Activated CD4-positive, alpha-beta T cell treated with anti-CD3 and anti-CD28 coated beads, Interleukin-2, amount 50 U/mL, for 16 hours (primary cell): ENCODE measurements at places on chromosomes 7 and 10.

DNA sequence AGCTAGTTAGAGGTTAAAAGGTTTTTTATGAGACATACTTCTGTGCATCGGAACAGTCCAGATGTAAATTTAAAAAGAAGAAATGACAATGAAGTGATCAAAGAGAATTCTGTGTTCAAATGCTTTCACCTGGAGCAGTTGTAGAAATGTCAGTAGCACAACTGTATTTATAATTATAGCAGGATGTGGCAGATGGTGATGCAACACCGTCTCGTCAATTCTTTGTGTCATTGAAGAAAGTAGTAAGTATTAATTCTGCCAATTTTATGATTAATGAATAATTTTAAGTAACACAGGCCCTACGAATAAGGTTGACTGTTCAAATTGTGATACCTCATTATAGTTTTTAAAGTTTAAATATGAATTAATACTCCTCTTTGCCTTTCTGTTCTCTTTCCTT is 171.1 kb downstream of the ADK start:
- no peak for DNase-seq

- DNase-seq, result no peak
These were observed 48.1 kb downstream of the FAM241B start for GRCh38 chr10:69677985-69678654.

GRCh38 chr7:153638821-153639435 is 413.3 kb upstream of the DPP6 start:
- no peak for DNase-seq

DNA sequence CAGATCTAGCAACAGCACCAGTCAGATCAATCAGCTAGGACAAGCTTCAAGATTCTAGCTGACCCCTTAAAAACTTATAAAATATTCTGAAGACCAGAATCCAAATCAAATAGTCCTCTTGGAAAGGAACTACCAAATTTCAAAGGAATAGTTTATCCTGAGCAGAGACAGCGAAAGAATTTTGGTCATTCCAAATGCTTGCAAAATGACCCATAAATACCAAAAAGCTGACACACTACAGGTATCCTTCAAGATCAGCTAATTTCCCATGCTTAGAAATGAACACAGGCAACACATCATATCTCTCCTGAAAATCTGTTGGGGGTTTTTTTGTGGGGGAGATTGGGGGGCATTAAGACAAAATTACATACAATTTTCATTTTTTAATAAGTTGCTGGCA is 78.8 kb downstream of the PDSS1 start:
- DNase-seq, result no peak

- no peak for DNase-seq
These were observed 105.0 kb upstream of the AMPH start for GRCh38 chr7:38736138-38736537.

- DNase-seq, result no peak
These were observed 335.4 kb upstream of the NRP1 start for GRCh38 chr10:33669904-33670303.

DNA sequence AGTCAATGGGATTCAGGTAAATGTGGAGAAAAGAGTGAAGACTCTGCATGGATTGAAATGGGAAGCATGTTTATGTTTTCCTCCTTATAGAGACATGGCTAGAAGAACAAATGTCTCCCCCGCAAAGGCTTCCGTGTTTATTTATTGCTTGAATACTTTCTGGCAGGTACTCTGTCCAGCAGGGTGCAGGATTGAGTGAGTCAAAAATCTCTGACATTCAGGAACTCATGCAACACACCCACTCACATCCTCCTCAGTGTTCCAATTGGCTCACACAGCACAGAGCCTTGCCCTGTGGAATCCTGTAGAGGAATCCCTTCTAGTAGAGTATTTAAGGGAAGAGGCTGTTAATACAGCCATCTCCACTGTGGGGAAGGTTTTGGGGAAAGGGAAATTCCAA is 290.3 kb upstream of the VWC2 start:
- no peak for DNase-seq

- no peak for DNase-seq
These were observed 7.3 kb upstream of the ASB4 start for GRCh38 chr7:95478272-95479037.

- peak; percentile 76 for DNase-seq
These were observed 147.5 kb downstream of the RTKN2 start for GRCh38 chr10:62121187-62121530.

GRCh38 chr10:1608851-1609647 is 128.3 kb downstream of the ADARB2 start:
- DNase-seq, result no peak

DNA sequence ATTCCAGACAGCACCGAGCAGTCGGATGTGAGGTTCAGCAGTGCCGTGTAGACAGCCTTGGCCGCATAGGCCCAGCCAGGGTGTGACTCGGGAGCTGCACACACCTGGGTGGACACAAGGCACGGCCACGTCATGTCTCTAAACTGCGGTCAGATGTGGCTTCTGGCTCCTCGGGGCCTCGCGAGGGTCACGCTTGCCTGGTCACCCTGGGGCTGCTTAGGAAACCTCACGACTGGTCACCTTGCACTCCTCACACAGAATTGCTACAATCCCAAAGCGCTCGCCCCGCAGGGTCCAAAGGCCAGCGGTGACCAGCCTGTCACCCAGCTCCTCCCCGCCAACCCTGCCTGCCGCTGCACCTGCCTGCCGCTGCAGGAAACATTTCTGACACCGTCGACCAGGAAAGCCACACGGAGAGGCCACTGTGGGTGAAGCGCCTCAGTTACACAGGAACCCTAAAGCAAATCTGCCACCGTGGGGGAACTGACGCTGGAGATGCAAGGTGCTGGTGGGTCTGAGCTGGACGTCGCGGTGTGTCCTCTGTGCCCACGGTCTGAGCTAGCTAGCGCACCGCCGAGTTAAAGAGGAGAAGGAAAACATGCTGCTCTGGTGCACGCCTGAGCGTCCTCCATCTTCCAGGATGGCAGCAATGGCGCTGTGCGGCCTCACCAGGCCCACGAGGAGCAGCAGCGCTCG is 5.0 kb downstream of the GPER1 start:
- DNase-seq, result no peak

GRCh38 chr7:65966146-65966545 is 15.9 kb downstream of the GUSB start:
- DNase-seq, result no peak

GRCh38 chr7:36526863-36527548 is 137.3 kb downstream of the ANLN start:
- DNase-seq, result peak; percentile 91

DNA sequence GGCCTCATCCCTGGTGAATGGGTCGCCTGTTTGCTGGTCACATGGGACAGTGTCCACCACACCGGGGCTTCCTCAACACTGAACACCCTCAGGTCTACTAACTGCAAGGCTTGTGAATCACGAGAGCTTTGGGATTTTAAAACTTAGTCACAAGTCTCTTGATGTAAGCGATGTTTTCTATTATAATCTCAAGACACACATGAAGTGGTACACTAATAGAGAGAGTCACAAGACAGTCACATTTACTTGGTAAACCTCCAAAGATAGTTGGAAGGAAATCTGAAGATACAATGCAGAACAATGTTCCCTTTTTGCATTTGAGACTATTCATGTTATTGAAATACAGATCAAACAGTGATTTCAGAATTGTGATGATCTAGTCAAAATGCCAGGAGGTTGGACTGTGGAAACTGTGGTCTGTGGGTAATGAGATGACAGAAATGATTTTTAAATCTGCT is 233.1 kb upstream of the KLF6 start:
- DNase-seq, result peak; percentile 34

- no peak for DNase-seq
These were observed 26.6 kb upstream of the DDC start for GRCh38 chr7:50591480-50592438.

GRCh38 chr7:131859147-131859821 is 302.9 kb upstream of the PODXL start:
- DNase-seq, result peak; percentile 54

GRCh38 chr7:103704701-103705100 is 258.7 kb upstream of the SLC26A5 start:
- DNase-seq, result no peak

DNA sequence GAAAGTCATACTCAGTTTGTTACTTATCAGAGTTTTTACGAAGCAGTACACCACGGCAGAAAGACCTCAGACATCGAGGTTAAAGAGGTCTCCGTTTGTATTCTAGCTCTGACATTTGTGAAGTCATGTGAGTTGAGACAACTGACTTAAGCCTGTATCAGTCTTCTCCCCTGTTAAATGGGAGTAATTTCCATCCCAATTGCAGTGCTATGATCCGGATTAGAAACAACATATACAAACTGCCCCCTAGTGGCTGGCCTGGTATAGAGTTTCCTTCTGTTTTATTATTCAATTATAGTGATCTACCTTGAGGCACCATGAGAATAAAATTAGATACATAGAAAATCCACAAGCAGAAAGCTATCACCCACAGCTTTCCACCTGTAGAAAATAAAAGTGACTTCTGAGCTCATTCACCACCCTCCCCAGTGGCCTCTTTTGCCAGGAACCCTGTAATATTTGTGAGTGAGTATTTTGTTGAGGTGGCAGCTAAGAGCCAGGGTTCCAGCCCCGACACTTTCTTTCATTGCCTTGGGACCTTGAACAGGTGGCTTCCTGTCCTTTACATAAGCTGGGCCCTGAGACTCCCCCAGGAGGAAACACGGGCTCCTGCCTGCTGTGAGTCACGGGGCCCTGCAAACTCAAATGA is 607.2 kb upstream of the MGMT start:
- peak; percentile 31 for DNase-seq

DNA sequence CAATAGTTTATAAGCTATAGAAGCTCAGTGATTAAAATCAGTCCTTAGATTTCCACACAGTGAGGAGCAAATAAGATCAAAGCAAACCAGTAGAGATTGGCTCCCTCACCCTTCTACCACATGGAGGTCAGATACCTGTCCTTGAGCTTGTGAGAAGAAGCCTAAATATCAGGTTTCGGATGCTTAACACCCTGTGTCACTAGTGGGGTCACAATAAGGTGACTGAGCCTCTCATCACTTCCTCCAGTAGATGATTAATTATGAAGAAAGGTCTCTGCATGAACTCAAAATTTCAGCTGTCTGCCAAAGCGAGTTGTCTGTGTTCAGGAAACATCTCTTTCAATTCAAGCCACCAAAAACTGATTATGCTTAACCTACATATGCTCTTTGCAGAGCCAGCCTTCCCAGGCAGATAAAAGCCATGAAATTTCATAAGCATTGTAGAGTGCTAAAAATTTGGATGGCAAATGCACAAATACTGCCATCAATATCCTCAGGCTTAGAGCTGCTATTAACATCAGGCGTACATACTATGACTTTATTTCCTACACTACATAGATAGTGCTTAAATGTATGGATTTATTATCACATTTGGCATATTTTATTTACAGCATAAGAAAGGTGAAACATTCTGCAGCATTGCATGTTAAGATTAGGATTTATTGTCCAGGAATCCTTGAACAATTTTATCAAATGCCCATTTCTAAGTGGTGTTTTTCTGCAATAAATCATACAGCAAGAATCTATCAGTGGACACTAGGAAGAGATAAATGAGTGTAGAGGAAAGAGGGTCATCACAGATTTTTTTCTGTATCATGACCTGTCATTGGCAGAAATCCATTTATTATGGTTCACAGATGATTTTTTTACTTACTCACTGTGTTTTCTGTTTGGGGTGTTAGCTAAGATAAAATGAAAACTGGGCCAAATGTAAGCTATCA is 285.1 kb upstream of the SP8 start:
- no peak for DNase-seq

DNA sequence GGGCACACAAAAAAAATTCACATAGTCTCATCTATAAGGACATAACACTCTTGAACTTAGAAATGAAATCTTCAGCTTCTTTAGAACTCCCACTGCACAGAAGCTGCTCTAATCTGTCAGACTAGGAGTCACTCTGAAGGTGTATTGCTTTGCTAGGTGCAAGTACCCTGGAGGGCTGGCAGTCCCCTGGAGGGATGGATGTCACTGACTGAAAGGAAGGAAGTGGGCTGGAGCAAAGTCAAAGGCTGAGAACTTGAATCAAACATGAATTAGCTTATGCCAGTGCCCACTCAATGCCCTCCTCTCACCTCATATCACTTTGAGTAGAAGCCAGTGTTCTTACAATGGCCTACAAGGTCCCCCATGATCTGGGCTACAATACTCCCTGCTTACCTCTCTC is 140.3 kb upstream of the ANKRD1 start:
- no peak for DNase-seq

GRCh38 chr7:129804890-129805719 is 147.7 kb downstream of the UBE2H start:
- no peak for DNase-seq

- no peak for DNase-seq
These were observed 14.7 kb downstream of the GRID2IP start for GRCh38 chr7:6536262-6537260.

DNA sequence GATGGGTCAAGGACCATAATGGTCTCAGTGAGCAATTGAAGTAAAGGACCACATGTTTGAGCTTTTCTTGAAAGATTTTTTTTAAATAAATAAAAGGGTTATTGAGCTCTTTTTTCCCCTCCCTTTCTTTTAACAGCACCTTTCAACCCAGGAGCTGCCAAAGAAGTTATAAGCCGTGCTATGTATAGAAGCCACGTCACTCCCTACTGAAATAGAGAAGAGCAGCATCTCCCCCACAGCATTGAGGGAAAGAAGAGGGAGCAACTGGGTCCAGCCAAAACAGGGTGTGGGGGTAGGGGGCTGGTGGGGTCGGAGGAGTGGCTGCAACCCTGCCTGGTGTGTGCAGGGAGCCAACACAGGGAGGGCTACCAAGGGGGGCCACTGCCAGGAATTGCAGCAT is 227.2 kb downstream of the PLXNA4 start:
- no peak for DNase-seq

GRCh38 chr10:7971949-7972348 is 82.5 kb upstream of the GATA3 start:
- no peak for DNase-seq

GRCh38 chr10:112710528-112710927 is 239.5 kb upstream of the TCF7L2 start:
- DNase-seq, result no peak

DNA sequence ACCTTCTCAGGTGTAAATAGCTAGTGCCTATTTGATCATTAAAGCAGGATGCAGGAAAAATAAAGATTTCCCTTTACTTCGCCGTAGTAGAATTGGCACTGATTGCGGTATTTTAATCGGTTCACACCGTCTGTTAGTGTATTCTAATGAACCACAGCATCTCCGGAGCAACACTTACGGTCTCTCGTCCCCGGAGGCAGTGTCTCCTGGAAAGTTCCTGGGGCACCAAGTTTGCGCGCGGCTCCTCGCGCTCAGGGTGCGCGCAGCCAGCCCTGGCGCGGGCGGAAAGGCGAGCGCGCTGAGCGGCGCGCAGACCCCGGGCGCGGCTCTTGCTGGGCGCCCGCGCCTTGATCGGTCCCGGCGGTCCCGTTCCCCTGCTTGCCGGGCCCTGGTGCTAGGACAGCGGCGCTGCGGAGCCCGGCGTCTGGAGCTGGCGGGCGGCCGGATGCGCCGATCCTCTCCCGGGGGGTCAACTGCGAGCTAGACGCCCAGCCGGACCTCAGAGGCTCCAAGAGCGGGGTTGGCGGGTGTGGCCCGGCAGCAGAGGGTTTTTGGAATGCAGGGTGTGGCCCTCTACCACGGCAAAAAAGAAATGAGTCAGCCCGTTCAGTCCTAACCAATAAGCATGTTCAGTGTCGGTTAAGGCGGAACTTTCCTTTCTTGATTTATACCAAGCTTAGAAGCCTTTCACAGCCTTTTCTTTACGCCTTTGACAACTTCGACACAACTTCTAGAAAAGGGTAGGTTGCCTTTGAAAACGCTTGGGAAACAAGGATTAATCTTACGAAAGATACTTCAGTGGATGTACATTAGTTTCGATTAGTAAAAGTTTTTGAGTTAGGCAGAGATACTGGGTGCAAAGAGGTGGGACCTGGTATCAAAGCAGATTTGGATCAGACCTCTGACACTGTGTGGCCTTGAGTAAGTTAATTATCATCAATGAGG is 166.8 kb upstream of the ASAH2 start:
- peak; percentile 88 for DNase-seq
